ENCODE measurements at places on chromosomes 13 and 19.
A peak's percentile ranks its signal among the peaks of the same experiment; 100 is the strongest.

- DNase-seq, result no peak
These were observed 21.1 kb downstream of the ARL11 start for GRCh38 chr13:49649244-49649962.

- no peak for DNase-seq
These were observed 30.7 kb upstream of the ZFP82 start for GRCh38 chr19:36449059-36449670.

- no peak for DNase-seq
These were observed 5.9 kb upstream of the RUBCNL start for GRCh38 chr13:46392967-46393366.

- DNase-seq, result peak; percentile 100
These were observed at the start of gene HNRNPL for GRCh38 chr19:38849860-38850435. TSS of gene HNRNPL (minus strand) at chr19:38849986. CDS start at chr19:38849966, 20 bp downstream.

DNA sequence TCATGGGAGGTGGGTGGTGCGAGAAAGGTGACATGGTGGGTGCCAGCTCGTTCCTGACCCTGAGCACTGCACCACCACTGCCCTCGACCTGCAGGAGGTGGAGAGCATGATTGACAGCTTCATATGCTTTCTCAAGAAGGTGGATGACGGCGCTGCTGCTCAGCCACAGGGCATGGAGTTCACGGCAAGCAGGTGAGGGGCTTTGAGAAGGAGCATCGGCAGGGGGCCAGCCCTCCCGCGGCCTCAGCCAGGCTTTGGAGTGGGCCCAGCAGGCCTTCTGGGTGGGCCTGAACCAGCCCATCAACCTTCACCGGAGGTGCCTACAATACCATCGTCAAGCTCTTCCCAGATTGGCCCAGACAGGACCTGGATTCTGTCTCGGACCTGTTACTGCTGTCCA, 18.9 kb upstream of the ZNF14 start:
- DNase-seq, result no peak

DNA sequence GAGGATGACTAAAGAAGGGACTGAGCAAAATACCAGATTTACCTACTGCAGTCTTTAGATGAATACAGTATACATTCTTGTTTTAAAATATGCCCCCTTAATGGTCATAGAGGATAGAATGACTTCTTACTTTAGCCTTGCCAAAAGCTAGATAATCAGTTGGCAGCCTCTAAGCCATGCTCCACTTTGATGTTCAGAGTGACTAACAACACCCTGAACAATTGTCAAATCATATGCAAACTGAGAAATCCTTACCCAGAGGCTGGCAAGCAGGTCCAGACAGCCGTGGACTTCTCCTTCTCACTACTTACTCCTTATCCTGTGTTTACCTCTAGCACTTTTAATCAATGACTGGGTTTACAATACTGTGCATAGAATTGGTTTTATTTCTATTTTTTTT, 23.6 kb upstream of the PHF11 start:
- no peak for DNase-seq

DNA sequence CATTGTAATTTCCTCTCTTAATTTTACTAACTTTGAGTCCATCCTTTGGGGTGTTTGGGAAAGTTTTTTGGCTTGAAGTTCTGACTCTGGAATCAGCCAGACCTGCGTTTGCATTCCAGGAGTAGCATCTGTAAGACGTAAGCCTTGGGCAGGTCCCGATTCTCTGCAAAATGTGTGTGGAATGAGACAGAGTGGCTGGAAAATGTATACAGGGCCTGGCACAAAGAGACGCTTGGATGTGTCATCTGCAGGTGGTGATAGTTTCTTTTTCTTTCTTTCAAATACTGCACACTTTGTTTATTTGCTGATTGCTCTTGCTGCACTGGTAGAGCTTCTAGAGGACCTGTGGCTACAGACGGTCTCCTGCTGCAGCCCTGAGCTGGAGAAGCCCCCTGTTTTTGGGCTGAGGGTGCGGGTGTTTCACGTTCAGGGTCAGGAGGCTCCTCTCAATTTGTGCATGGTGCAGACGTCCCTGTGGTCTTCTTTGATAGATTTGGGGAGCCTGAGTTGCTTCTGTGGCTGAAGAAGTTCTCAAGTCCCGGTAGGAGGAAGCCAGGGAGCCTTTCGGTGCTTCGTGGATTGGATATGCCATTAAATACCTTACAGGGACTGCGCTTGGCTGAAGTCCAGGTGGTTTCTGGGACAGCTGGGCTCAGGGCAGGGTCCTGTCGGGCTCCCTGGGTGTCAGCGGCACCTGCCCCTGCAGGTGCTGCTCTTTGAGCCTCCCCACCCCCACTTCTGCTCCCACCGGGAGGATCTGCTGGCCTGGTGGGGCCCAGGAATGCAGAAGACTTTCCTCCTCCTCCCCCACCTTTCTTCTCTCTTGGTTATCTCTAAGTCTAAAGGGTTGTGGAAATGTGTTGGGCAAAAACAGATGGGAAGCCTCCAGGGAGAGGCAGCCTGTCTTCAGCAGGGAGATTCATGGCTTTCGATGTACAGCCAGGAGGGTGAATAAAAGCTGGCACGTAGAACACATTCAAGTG, 44.0 kb upstream of the GAS6 start:
- DNase-seq, result no peak

DNA sequence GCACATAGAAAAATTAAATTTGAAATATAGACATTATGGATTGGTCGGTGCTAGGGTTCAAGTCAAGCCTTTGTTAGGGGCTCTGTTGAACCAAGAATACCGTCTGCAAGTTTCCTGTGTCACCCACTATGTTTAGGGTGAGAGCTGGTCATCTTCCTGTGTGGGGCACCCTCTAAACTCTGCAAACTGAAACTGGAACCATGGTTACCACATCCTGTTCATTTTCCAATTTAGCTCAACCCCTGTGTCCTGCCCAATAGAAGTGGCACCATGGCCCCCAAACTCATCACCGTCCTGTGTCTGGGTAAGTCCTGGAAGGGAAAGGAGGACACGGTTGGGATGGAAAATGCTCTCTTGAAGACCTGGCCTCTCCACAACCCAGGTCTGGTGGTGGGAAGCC, 29.9 kb downstream of the LAIR2 start:
- no peak for DNase-seq

- DNase-seq, result no peak
These were observed 4.1 kb downstream of the IL27RA start for GRCh38 chr19:14035706-14036105.

DNA sequence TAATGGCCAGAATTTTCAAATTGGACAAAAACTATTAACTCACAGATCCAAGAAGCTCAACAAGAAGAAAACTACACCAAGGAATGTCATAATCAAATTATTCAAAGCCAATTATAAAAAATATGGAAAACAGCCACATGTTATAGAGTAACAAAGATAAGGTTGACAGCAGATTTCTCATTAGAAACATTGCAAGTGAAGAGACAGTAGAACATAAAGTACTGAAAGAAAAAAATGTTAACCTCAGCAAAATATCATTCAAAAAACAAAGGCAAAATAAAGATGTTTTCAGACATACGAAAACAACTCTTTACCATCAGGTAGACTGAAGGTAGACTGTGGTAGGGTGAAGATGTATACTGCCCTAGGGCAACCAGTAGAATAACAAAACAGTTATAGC, 83.4 kb downstream of the KCNRG start:
- DNase-seq, result no peak

GRCh38 chr13:98299966-98300350, 122.9 kb upstream of the RNF113B start:
- no peak for DNase-seq

DNA sequence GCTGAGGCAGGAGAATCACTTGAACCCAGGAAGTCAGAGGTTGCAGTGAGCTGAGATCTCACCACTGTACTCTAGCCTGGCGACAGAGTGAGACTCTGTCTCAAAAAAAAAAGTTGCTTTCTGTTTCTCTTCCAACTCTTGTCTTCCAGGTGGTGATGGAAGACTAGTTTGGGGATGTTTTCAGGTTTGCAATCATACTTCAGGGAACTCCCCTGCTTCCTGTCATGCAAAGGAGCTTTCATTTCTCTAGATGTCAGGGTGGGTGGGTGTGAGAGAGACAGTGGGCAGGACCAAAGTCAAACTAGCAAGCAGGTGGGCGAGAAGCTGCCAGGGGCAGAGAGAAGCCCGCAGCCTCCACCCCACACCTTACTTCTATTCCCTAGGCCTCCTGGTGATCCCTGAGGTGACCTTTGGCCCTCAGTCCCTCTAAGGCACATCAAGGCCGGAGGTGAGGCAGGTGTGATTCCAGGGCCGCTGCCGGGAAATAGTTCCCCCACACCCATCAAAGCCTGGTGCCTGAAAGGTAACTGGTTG, 25.7 kb downstream of the CCNE1 start:
- DNase-seq, result no peak

DNA sequence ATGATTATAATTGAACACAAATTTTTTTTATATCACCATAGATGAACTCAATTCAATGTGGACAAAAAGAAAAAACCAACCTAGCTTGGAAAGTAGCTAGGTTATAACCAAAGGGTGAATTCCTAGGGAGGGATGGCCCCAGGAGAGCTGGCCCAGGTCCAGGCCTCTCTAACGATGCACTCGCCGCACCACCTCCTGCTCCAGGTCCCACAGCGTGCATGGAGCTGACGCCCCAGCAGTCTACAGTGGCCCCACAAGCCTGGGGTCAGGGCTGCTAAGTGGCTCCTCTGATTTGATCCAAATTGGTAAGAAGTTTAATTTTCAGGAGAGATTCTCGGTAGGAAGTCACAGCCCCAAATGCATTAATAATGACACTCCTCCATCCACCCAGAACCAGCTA, 48.8 kb downstream of the TSHZ3 start:
- DNase-seq, result no peak

DNA sequence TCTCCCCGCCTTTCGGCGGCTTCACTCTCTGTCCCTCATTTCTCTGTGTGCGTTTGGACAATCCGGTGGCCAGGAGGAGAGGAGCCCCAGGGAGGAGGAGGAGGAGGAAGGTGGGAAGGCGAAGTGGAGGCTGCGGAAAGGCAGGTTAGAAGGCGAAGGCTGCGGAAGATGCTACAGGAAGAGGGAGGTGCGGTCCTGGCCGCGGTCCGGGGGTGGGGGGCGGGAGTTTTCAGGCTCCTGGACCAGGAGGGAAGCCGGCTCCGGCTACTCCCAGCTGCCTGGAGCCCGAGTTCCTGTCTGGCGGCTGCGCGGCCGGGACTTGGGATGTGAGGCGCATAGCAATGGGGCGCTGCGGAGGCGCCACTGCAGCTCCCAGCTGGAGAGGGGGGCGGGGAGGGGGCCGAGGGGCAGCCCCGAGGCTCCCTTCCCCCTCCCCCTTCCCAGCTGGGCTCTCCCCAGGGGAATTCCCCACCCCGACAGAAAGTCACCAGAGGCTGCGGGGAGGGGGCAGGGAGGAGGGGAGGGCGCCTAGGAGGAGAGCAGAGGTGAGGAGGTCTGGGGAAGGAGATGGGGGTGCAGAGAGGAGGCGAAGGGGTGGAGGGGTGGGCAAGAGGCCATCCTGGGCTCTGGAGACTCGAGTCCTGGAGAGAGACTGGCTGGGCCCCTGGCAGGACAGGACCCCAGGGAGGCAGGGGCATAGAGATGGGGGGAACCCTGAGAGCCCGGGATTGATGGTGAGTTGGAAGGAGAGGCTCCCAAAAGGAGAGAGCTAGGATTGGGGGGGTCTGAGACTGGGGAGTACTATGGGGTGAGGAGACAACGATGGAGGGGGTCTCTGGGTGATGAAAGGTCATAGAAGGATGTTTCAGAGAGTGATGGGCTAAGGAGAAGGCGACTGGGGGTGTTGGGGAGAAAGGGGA, 2.0 kb downstream of the LRRC4B start:
- no peak for DNase-seq

GRCh38 chr13:49146950-49147355, 73.2 kb upstream of the MLNR start:
- peak; percentile 4 for DNase-seq

DNA sequence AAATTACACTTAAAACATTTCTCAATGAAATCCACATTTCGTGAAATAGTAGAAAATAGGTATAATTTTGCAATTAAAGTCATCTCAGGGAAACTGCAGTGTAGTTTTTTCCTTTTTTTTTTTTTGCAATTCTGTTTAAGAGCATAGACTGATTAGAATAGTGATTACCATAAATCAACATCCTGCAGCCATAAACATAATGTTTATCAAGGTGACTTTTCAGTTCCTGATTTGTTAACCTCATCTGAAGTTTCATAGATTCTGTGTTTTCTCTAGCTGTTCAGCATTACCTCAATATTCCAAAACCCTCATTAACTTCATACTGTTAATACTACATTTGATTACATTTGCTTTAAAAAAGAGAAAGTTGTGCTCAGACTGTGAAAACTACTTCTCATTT, 286.3 kb upstream of the DACH1 start:
- DNase-seq, result no peak

GRCh38 chr13:30802953-30803478, 67.7 kb downstream of the ALOX5AP start:
- DNase-seq, result no peak

- DNase-seq, result no peak
These were observed 18.1 kb downstream of the DPP9 start for GRCh38 chr19:4705413-4706131.

DNA sequence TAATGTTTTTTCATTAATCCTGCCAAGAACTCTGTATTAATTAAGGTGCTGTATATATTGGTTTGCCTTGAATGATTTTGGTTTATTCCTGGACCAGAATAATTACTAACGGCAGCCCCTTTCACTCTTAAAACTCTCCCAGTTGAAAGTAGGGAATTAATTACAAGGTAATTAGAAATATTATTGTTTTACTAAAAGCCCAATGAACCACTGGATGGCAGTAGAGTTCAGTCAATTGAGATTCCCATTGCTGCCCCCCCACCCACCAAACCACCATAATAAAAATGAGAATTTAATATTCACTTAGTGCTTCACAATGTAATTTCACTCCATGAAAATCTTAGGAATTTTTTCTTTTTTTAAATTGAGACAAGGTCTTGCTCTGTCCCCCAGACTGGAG, 13.7 kb downstream of the WBP4 start:
- no peak for DNase-seq

- no peak for DNase-seq
These were observed 217.4 kb downstream of the DLEU7 start for GRCh38 chr13:50626101-50626547.

DNA sequence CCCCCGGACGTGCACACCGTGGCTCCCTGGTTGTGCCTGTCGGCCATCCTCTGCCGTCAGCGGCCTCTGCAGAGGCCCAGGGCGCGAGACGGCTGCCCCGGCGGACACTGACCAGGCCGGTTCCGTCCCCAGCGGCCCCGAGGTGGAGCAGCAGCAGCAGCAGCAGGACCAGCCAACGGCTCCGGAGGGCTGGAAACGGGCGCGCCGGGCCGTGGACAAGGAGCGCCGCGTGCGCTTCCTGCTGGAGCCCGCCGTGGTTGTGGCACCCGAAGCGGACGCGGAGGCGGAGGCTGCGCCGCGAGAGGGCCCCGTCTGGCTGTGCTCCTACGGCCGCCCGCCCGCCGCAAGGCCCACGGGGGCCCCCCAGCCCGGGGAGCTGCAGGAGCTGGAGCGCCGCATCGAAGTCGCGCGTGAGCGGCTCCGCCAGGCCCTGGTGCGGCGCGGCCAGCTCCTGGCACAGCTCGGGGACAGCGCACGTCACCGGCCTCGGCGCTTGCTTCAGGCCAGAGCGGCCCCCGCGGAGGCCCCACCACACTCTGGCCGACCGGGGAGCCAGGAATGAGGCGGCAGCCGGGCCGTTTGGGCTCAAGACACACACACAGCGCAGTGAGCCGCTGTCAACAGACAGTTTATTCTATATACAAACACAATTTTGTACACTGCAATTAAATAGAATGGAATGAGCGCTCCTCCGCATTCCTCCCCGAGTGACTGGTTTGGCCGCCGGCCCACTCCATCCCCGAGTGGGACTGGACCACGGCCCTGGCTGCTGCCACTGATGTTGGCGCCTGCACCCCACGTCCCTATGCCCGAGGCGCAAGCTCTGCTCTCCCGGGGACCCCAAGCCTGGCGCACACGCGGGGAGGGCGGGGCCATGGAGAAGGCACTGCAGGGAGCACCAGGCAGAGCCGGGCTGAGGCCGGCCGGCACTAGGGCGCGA, 9.1 kb downstream of the GRIN3B start:
- DNase-seq, result no peak

- no peak for DNase-seq
These were observed 6.4 kb upstream of the KLK6 start for GRCh38 chr19:50975766-50976165.
